Muscle of leg (tissue), 16 donors: ENCODE measurements at places on chromosomes 2 and 18. TPM values are rescaled to one million over a fixed set of nuclear protein-coding genes. Genes with fewer than 3 reads are reported as not detected.

Gene ACTG2
- 1.3 TPM for total RNA-seq

- no peaks in the 10 kb centered on the region for H3K4me1 ChIP-seq
- no peak for DNase-seq
- no peak overlapping the region for H3K4me3 ChIP-seq
- no peak overlapping the region for H3K27ac ChIP-seq
- peaks cover 29% of the 10 kb centered on the region for H3K36me3 ChIP-seq
Observed at GRCh38 chr2:233519787-233520611, 46.6 kb downstream of the USP40 start.

- H3K27me3 ChIP-seq: peaks cover 44% of the 10 kb centered on the region
- no peaks in the 10 kb centered on the region for H3K36me3 ChIP-seq
- peak; percentile 45 for DNase-seq
- H3K4me1 ChIP-seq: peaks cover 7% of the 10 kb centered on the region
Observed at GRCh38 chr2:60565472-60565871, 12.0 kb upstream of the BCL11A start.

DNA sequence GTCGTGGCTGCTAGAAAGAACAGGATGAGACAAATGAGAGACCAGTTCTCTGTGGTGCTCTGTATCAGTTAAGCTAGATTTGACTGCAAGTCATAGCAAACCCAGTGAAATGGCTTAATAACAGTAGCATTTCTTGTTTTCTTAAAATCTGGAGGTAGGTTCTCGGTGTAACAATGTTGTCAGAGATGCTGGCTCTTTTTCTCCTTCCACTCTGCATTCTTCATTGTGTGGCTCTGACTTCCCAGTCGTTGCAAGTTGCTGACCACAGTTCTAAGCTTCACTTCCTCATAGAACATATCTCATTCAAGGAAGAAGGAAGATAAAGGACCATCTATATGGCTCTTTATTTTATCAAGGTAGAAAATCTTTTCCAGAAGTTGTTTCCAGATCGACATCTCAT is 7.9 kb upstream of the CKAP2L start:
- no peak overlapping the region for H3K27ac ChIP-seq
- peak; percentile 49 for DNase-seq
- H3K4me3 ChIP-seq: no peak overlapping the region
- H3K36me3 ChIP-seq: no peaks in the 10 kb centered on the region

- H3K4me1 ChIP-seq: peaks cover 29% of the 10 kb centered on the region
- H3K27me3 ChIP-seq: no peaks in the 10 kb centered on the region
- no peak overlapping the region for H3K4me3 ChIP-seq
Observed at GRCh38 chr2:119734047-119734446, 25.7 kb upstream of the PTPN4 start.

GRCh38 chr2:203714112-203714511 is 7.7 kb downstream of the CD28 start:
- H3K27ac ChIP-seq: no peak overlapping the region
- no peaks in the 10 kb centered on the region for H3K36me3 ChIP-seq
- no peak overlapping the region for H3K4me3 ChIP-seq
- H3K27me3 ChIP-seq: no peaks in the 10 kb centered on the region

GRCh38 chr2:7010391-7011054 is 93.3 kb downstream of the RNF144A start:
- H3K27ac ChIP-seq: peak overlapping the region; percentile 92
- DNase-seq: peak; percentile 95
- H3K36me3 ChIP-seq: peaks cover 3% of the 10 kb centered on the region
- no peak overlapping the region for H3K4me3 ChIP-seq
- no peaks in the 10 kb centered on the region for H3K27me3 ChIP-seq
- H3K4me1 ChIP-seq: peaks cover 54% of the 10 kb centered on the region

- no peak overlapping the region for H3K4me3 ChIP-seq
- no peaks in the 10 kb centered on the region for H3K4me1 ChIP-seq
- H3K27ac ChIP-seq: no peak overlapping the region
- no peaks in the 10 kb centered on the region for H3K36me3 ChIP-seq
- DNase-seq: no peak
Observed at GRCh38 chr2:68420254-68420910, 46.7 kb downstream of the FBXO48 start.

DNA sequence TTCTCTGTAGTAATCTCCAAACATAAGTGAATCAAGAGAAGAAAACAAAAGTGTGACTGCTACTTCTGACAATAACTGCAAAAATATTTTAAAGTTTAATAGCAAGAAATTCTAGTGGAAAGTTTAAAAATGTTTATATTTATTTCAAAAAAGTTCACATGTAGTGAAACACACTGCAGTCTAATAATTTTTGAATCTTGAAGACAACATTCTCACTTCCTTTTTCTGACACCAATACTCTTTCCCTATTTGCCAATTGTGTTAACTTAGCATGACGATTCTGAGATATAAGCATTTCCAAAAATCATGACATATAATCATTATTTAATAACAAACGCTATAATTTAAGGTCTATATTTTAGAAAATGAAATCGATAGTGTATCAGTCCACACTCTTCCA is 429.1 kb upstream of the PKDCC start:
- H3K36me3 ChIP-seq: no peaks in the 10 kb centered on the region
- DNase-seq: no peak
- H3K27ac ChIP-seq: no peak overlapping the region
- no peaks in the 10 kb centered on the region for H3K4me1 ChIP-seq

DNA sequence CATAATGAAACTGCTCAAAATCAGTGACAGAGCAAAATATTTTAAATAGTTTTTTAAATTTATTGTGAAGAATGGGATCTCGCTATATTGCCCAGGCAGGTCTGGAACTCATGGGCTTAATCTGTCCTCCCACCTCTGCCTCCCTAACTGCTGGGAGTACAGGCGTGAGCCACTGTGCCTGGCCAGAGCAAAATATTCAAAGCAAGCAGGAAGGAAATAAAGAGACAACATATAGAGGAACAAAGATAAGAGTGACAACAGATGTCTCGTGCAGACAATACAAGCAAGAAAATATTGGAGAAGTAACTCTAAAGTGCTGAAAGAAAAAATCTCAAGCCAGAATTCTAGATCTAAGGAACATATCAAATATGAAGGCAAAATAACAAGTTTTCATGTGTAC is 5.0 kb upstream of the SCLY start:
- DNase-seq: no peak
- H3K27ac ChIP-seq: no peak overlapping the region
- no peak overlapping the region for H3K4me3 ChIP-seq
- no peaks in the 10 kb centered on the region for H3K36me3 ChIP-seq

DNA sequence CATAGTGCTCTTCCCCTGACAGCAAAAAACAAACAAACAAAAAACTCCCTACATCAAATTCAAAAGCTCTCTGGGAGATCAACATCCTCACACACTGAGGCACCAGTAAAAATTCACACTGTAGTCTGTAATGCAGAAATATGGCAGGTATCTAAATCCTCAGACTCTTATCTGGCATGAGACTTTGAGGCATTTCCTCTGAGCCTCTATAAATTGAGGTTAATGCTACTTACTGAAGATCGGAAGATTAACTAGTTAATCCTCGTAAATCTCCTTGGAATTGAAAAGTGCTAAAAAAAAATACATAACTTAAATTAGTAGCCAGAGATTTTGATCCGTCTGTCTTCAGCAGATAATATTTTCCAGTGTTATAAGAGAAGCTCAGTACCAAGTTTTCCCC is 65.0 kb downstream of the AP1S3 start:
- no peak overlapping the region for H3K27ac ChIP-seq
- H3K36me3 ChIP-seq: no peaks in the 10 kb centered on the region
- H3K4me3 ChIP-seq: no peak overlapping the region
- H3K27me3 ChIP-seq: no peaks in the 10 kb centered on the region

DNA sequence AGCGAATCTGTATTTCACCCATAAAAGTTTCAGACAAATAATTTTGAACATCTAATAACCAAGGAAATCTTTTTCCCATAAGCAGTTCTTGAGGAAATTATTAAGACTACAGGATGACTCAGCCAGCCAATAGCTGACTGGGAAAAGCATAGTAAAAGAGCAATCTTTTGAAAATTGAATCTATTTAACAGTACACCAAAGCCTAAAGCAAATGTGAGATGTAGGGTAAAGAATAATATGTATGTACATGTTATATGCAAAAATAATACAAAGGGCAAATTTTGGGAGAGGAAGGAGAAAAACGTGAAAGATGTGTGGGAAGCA is 12.6 kb upstream of the KDSR start:
- no peaks in the 10 kb centered on the region for H3K27me3 ChIP-seq
- H3K4me3 ChIP-seq: no peak overlapping the region
- H3K4me1 ChIP-seq: no peaks in the 10 kb centered on the region
- DNase-seq: no peak

- no peak overlapping the region for H3K27ac ChIP-seq
- peaks cover 9% of the 10 kb centered on the region for H3K4me1 ChIP-seq
- DNase-seq: peak; percentile 51
- H3K27me3 ChIP-seq: no peaks in the 10 kb centered on the region
Observed at GRCh38 chr18:62988471-62988870, 273.1 kb downstream of the PHLPP1 start.

DNA sequence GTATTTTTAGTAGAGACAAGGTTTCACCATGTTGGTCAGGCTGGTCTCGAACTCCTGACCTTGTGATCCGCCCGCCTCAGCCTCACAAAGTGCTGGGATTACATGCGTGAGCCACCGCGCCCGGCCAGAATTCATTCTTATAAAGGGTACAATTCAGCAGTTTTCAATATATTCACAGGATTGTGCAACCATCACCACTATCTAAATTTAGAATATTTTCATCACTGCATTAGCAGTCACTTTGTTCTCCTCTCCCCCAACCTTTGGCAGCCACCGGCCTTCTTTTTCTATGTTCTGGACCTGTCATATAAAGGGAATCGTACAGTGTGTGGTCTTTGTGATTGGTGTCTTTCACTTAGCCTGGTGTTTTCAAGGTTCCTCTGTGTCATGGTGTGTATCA is 40.7 kb downstream of the TCF7L1 start:
- no peak overlapping the region for H3K27ac ChIP-seq
- no peak overlapping the region for H3K4me3 ChIP-seq
- peaks cover 6% of the 10 kb centered on the region for H3K36me3 ChIP-seq
- peaks cover 27% of the 10 kb centered on the region for H3K4me1 ChIP-seq

DNA sequence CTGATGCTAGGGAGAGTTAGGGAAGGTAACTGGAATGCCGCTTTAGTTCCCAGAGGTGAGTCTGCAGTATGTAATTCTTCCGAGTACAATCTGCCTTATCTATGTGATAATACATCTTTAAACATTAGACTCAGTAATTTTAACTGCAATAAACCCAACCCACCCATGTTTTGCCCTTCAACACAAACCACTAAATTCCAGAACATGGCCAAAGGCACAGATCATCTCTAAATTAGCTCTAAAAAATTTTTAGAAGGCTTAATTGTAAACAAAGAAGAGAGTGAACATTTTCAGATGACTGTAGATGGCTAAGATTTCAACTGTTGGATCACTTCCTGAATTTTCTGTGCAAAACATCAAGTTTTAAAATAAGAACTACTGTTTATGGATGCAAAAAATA is 488.7 kb upstream of the ID2 start:
- H3K27ac ChIP-seq: no peak overlapping the region
- H3K27me3 ChIP-seq: no peaks in the 10 kb centered on the region
- peaks cover 3% of the 10 kb centered on the region for H3K4me1 ChIP-seq
- no peak overlapping the region for H3K4me3 ChIP-seq
- H3K36me3 ChIP-seq: no peaks in the 10 kb centered on the region
- DNase-seq: no peak

Gene POTEJ
- total RNA-seq: 0.04 TPM

DNA sequence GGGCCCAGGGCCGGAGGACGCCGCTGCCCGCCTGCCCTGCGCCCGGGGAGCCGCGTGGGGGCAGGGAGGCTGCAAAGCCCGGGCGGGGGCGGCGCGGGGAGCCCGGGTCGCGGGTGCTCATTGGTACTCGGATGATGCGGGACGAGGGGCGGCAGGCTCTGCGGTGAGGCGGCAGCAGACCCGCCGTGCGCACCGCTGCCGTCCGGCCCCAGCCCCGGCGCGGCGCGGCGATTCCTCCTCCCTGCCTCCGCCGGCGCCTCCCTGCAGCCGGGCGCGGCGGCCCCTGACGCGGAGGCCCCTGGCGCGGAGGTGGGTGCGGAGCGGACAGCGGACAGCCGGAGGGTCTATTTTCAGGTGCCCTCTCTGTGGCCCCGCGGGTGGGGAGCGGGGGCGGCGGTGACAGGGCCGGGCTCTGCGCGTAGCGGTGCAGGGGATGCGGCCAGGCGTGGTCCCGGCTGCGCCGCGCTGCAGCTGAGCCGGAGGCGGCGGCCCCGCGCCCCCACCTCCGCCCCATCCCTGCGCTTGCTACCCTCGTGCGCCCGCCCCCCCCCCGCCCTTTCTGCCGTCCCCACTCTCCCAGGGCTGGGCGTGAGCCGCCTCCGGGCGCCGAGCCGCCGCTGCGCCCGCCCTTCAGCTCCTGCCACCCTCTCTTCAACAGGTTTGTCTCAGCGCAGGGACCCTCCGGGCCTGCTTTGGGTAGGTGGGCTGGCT is 640 bp downstream of the SPTBN1 start:
- H3K4me1 ChIP-seq: peaks cover 23% of the 10 kb centered on the region
- H3K27ac ChIP-seq: peak overlapping the region; percentile 91
- H3K4me3 ChIP-seq: peak overlapping the region; percentile 84
- DNase-seq: peak; percentile 69
- peaks cover 4% of the 10 kb centered on the region for H3K36me3 ChIP-seq
- no peaks in the 10 kb centered on the region for H3K27me3 ChIP-seq

DNA sequence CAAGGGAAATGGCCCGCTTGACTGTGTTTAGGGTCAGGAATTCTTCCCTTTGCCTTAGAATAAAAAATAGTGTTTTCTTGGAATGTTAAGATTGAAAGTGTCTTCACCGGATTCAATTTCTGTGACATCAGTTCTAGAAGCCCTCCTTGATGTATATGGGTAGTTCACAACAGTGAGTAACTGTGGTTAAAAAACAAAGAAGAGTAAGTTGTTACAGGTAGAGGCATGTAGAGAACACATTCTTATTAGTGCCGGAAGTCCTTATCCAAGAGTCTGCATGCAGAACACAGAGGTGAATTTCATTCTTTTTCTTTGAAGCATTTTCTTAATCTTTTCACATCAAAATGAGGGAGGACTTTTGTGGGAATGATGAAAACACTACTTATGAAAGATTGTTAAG is 105.5 kb downstream of the FMNL2 start:
- H3K4me1 ChIP-seq: peaks cover 7% of the 10 kb centered on the region
- no peaks in the 10 kb centered on the region for H3K27me3 ChIP-seq
- no peak for DNase-seq
- no peak overlapping the region for H3K27ac ChIP-seq
- H3K36me3 ChIP-seq: no peaks in the 10 kb centered on the region
